Dorsolateral prefrontal cortex (tissue), 122 donors: ENCODE measurements at places on chromosomes 6 and 20. TPM values are rescaled to one million over a fixed set of nuclear protein-coding genes. Genes with fewer than 3 reads are reported as not detected.

MYH7B gene
- total RNA-seq = 17.7 TPM

C20orf141 gene
- total RNA-seq = not detected

ZBTB46 gene
- 15.3 TPM for total RNA-seq

DEFB132 gene
- total RNA-seq = not detected

LSM2 gene
- total RNA-seq = 36.1 TPM

OTOR gene
- total RNA-seq = not detected

ULBP1 gene
- not detected for total RNA-seq

OR11A1 gene
- not detected for total RNA-seq

LTB gene
- not detected for total RNA-seq

ZNF311 gene
- total RNA-seq = not detected
